Activated naive CD4-positive, alpha-beta T cell (primary cell): ENCODE measurements at places on chromosomes 11 and 22.

DNA sequence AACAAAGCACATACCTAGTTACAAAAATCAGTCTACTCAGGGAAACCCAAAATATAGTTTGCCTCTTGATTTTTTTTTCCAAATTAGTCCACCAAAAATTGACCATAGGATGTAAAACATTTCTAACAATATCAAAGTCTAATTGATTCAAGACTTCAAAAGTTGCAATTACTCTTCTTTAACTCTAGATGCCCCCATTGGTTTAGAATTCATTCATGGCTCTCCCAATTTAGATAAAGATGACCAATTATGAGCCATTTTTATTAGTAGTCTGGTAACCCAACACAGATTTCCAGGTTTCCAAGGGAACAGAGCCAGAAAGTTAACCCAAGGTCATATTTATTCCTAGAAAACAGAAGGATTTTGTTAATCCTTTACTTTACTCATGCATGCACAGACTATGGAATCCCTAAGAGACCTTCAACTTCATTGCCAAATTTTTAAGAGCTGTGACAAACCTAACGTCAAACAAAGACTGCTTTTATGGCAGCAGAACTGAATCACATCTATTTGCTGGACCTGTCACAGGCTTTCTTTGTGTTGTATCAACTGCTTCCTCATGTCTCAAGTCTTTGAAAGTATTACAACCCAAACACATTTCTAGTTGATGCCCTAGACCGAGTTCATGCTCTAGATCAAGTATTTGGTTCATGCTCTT, 55.3 kb downstream of the C22orf42 start:
- no peak for DNase-seq

- no peak for DNase-seq
These were observed 35.4 kb downstream of the KCNQ1OT1 start for GRCh38 chr11:2664376-2664775.

- no peak for DNase-seq
These were observed 105.9 kb downstream of the TRPC6 start for GRCh38 chr11:101477926-101478325.

DNA sequence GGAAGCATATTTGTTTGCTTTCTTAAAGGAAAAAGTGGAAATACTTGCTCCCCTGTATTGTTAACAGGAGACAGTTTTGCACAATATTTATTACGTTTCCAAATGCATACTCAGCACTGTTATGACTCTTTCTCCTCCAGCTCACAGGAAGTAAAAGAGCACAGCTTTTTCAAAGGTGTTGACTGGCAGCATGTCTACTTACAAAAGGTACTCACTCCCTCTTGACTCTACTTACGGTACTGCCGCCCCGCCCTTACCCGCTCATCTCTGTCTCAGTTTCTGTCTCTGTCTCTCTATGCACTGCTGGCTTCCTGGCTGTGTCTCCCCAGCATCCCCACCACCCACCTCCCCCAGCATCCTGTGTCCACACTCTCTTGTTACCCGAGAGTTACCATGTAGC, 32.2 kb upstream of the MYO18B start:
- DNase-seq, result no peak

GRCh38 chr11:39374963-39375698, 2084.3 kb downstream of the LRRC4C start:
- no peak for DNase-seq

DNA sequence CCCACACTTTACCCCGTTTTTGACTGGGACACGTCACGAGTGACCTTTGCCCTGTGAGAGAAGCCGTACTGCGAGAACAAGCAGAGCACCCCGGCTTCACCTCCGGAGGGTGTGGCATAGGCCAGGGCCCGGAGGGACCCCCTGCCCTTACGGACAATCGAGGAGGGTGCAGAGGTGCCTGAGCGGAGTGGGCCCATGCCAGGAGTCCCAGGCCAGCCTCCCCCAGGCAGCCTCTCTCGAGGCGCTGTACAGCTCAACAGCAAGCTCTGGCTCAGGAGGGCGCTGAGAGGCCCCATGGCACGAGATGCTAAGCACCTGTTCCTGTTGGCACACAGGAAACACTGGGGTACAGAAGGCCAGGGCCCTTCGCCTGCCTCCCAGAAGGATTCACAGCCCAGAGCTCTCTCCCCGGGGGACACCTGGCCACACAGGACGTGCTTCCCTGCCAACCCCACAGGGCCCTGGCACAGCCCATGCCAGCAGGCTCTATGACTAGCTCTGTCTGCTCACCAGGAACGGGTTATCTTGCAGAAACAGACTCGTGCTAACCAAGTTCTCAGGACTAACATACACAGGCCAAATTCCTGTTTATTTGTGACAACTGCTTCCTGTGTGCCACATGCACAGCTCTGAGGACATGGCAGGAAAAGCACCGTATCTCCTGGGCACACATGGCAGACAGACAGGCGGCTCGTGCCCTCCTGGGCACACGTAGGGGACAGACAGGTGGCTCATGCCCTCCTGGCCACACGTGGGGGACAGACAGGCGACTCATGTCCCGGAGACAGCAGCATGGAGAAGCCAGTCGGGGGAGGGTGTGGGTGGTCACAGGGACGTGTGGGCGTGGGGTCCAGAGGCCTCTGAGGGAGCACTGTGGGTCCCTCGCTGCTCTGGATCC, 11.6 kb downstream of the TOLLIP start:
- no peak for DNase-seq

DNA sequence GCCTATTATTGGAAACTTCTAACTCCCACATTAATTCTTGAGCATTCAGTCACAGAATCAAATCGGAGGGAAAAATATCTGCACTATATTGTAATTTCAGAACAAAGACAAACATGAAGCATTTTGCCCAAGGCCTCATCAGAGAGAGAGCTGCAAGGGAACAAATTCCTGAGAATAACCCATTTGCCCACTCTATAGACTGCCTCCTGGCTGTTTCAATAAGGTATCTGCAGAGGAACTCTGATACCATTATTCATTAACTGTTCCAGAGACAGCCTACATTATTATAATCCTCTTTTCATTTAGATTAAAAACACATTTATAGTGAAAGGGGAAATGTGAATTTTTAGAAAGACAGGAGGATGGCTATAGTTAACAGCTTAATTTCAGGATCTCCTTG, 663.9 kb downstream of the DLG2 start:
- DNase-seq, result no peak

DNA sequence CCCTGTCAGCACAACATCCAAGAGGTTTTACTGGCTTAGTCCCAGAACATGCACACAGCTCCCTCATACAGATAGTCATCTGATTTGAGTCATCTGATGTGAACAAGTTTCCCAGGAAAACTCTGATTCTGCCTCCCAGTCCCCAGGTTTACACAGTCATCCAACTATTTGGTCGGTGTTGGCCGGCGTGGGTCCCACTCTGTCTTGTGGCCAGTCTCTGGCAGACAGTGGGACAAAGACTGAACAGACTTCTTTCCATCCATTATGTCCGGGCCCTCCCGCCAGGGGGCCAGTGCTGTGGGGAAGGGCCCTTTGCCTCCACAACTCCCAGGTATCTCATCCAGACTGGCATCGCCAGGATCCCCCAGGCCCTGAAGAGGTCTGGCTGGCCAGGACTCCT, 60.0 kb downstream of the BTG4 start:
- no peak for DNase-seq

DNA sequence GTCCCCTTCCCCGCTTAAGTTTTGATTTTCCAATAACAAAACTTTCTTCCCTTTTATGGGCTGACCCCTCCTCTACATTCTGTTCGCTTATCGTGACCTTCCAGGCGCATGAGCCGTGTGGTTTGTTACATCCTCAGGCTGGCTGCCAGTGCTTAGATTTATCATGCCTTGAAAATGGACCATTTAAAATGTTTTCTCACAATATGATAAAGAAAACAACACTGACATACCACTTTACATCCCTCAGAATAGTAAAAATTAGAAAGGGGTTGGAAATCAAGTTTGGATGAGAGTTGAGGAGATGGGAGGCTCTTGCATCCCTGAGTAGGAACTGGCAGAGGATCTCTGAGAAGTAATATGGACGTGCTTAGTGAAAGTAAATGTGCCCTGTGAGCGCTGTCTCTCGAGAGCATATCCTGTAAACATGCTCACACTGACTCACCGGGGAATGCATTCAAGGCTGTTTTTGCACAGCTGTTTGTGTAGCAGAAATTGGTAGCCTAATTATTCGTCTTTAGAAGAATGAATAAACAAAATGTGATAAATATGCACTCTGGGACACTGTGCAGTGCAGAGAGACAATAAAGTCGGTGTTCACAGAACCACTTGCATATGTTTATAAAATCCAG, 17.1 kb upstream of the TOLLIP start:
- DNase-seq, result no peak

- DNase-seq, result no peak
These were observed 11.3 kb upstream of the SESN3 start for GRCh38 chr11:95242091-95242844.

- no peak for DNase-seq
These were observed 14.7 kb upstream of the SHANK3 start for GRCh38 chr22:50657925-50658324.

- no peak for DNase-seq
These were observed 58.7 kb downstream of the AHNAK start for GRCh38 chr11:62487738-62488551.

GRCh38 chr22:26708256-26709009, 51.0 kb downstream of the MIAT start:
- no peak for DNase-seq

DNA sequence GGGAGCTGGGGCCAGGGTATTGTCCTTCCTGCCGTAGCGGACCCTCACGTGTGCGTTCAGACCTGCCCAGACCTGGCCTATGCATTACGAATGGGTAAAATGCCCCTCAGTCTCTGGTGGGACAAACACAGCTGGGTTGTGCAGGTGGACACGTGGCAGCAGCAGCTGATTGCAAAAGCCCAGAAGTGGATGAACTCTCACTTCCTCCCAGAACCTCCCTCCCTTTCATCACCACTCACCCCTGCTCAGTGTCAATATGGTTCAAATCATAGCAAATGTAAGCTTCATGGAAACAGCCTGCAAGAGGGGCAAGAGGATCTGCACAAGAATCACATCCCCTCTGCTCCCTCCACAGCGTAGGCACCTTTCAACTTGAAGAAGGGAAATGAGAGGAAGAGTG, 352.1 kb downstream of the OPCML start:
- no peak for DNase-seq

- DNase-seq, result no peak
These were observed 11.8 kb downstream of the BCR start for GRCh38 chr22:23192133-23192532.

DNA sequence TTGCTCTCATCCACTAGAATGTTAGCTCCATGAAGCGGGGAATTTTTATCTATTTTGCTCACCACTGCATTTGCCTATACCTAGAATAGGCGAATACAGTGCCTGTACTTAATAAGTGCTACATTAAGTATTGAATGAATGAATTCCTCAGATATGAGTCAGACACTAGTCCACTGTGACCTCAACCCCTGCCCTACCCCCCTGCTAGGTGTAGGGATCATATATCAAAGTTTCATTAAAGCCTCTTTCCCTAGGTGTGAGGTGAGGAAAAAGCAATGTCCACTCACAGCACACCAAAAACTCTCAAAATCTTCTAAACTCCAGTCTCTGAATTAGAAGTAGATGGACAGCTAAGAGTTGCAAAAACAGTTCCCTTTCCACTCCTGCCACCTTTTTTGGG, 9.8 kb upstream of the PSMA1 start:
- DNase-seq, result no peak

DNA sequence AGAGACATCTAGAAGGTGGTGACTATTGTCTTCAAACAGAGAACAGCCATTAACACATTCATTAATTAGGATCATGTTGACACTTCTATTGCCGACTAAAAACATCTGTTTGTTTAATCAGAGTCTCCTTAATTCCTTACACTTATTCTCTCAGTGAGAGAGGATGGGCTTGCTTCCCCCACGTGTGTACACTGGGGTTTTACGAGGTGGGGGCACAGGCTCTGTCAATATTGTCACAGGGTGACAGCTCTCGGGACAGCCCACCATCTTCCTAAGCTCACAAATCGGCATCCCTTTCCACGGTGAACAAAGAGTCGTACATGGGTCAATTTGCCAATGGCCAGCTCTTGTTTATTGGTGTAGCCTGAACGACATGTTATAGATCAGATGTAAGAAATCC, 413.2 kb downstream of the MIAT start:
- DNase-seq, result no peak

- DNase-seq, result no peak
These were observed 105.1 kb downstream of the CHST1 start for GRCh38 chr11:45560155-45560912.

DNA sequence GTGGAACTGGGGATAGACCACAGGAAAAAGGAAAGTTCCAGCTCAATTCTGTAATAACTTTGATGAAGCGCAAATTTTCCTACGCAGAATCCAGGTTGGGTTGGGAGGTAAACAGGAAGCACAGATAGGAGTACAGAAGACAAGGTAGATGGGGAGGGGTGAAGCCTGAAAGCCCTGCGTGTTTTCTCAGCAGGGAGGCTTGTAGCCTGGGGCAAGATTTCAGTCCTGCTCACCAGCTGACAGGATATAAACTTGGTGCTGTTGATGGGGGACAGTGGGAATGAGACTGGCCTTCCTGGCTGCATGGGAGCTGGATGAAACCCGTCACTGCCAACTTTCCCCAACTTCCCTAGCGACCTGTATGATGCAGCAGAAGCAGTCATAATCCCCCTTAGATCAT, 114.9 kb downstream of the ARHGAP32 start:
- no peak for DNase-seq

- DNase-seq, result no peak
These were observed at the start of gene NXPE1 for GRCh38 chr11:114559425-114560310. Gene NXPE1, minus strand, starts transcription at chr11:114559881. Its CDS starts 8,680 bp downstream, at chr11:114551201.

DNA sequence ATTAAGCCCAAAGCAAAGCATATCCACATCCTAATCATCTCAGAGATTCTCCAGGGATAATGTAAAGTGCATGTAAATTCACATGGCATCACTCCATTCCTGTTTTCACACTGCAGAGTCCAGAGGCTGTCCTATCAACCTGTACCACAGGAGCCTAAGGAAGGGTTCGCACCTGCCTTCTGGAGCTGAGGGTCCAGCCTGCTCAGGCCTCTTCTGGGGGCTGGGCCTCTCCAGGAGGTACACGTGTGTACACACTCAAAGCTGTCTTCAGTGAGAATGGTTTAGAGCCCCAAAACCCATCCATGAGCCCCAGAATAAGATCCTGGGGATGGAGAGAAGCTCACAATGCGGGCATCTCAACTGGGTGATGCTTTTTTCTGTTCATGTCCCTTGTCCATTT, 23.9 kb downstream of the PI4KA start:
- DNase-seq, result no peak

DNA sequence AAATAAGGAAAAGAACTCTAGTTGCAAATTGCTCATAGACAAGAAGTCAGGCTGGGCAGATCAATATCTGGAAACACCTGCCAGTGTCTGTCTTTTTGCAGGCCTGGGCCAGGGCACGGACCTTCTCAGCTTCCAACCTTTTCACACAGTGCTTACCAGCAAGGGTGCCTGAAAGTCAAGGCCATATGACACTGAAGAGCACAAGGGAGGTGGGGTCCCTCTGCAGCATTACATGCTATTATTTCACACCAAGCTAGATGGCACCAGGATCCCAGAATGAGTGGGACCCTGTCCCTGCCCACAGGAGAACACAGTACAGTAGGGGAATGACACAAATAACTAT, 5.9 kb upstream of the PEX26 start:
- no peak for DNase-seq

- peak; percentile 66 for DNase-seq
These were observed 482 bp downstream of the DDX17 start for GRCh38 chr22:38505541-38506117.

- DNase-seq, result no peak
These were observed 36.7 kb downstream of the STIM1 start for GRCh38 chr11:3892156-3892555.
